NCI-H1092 treated with DMSO at 0.1 percent for 48 hours (cell line): ENCODE measurements at places on chromosomes 4 and X.
A peak's percentile ranks its signal among the peaks of the same experiment; 100 is the strongest.

DNA sequence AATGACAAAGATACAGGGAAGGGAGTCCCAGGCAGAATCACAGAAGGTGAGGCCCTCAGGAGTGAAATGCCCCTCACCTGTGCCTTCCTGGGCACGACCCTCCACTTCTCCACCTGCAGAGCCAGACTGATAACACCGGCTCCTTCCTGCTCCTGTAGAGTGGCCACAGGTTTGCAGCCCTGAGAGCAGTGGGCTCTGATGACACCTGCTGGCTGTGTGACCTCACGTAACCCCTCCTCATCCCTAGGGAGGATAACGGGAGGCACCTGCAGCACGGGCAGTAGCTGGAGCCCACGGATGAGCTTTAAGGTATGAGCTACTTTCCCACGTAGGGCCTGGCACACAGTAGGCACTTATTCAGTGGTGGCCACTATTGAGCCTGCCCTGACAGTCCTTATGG lies 25.5 kb upstream of the MAN2B2 start:
- peak; percentile 3 for DNase-seq

- no peak for DNase-seq
These were observed 74.8 kb downstream of the IL15 start for GRCh38 chr4:141711211-141711610.

- no peak for DNase-seq
These were observed 236.7 kb downstream of the FRAS1 start for GRCh38 chr4:78293821-78294301.

GRCh38 chr4:169256856-169257761 lies 13.6 kb downstream of the SH3RF1 start:
- no peak for DNase-seq

- no peak for DNase-seq
These were observed 5.2 kb upstream of the CXCL2 start for GRCh38 chr4:74104145-74104544.

DNA sequence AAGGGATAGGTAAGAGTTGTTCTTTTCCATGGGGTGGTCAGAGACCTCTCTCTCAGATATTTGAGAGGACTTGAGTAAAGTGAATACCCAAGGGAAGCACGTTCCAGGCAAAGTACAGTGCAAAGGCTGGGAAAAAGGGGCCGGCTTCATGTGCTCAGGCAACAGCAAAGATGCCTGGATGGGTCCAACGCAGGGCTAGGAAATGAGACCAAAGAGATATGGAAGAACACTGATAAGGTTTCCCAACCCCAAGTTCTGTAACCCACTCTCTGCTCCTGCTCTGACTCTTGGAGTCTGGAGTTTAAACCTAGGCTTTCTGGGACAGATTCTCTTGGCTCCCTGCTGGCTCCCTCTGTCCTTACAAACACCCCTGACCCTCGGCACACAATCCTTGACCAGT lies 36.2 kb upstream of the PROM1 start:
- DNase-seq, result no peak
